ENCODE measurements at places on chromosomes 6 and 20.

DNA sequence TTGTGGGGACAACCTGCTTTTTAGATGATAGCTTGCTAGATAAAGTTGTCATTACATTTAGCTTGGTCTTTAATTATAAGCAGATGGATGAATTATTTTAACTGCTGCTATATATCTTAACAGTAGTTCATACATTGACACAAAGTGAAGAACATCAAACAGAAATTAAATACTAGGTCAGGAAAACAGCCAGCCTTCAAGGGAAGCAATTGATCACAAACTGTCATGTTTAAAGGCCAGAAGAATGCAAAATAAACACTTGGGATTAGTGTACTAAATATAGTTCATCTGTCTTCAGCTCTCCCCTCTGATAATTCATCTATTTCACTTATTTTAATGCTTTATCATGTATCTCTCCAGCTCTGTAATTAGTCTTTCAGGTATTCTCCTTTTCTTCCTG, 225.1 kb upstream of the FERMT1 start:
- DNase-seq = no peak

GRCh38 chr6:35047265-35048011, 93.7 kb downstream of the TCP11 start:
- DNase-seq = no peak

DNA sequence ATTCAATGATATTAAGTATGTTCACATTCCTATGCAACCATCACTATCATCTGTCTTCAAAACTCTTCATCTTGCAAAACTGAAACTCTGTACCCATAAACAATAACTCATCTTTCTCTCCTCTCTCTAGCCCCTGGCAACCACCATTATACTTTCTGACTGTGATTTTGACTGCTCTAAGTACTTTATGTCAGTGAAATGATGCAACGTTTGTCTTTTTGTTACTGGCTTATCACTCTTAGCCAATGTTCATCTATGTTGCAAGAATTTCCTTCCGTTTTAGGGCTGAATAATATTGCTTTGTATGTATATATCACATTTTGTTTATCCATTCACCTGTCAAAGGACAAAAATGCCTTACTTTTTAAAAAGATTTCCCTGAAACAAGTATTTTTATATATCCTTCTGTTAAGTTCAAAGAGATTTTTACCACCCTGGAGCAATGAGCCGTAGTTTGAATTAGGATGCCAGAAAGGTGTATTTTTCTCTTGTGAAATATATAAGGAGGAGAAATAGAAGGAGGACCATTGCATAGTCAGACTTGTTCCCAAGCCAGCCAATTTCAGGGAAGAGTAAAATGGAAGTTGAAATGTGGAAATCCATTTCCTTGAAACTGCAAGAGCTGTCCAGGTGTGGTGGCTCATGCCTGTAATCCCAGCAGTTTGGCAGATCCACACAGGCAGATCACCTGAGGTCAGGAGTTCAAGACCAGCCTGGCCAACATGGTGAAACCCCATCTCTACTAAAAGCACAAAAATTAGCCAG, 4.0 kb upstream of the CGAS start:
- DNase-seq = no peak

DNA sequence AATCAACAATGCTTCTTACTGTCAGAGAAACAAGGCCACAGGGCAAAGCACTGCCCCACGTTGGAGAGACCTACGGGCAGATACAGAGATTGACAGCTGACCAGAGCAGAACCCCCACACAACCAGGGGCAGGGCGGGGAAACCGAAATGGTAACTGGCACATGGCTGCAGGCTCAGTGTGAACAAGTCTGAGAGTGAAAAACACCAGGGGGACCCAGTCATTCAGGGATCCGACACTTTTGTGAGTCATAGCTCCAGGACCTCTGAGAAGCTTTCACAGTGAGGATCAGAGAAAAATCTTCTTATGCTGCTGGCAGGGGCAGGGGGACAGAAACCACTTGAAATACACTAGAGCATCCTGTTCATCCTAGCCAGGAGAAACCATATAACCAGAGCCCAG, 254.2 kb downstream of the C6orf118 start:
- DNase-seq = no peak

GRCh38 chr6:66190858-66191257, 483.8 kb upstream of the EYS start:
- DNase-seq = no peak

DNA sequence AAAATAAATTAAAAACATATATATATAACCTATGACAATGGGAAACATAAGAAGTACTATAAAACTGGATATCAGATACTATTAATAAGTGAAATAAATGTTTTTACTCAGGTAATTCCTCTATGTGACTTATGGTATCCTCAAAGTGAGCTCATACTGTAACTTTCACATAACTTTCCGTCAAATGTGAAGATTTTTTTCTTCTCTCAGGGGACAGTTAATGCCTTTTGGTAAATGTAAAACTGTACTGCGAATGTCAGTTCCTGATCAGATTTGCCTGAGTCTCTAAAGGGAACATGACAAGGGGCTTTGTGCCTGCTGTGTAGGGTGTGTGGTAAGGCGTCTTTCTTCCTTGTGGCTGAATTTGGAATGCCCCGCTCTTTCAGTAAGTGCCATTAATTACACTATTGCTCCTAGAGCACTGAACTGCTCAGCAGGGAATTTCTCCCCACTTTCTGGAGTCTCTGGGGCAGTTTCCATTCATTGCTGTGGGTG, 271.8 kb downstream of the PRL start:
- DNase-seq = no peak

DNA sequence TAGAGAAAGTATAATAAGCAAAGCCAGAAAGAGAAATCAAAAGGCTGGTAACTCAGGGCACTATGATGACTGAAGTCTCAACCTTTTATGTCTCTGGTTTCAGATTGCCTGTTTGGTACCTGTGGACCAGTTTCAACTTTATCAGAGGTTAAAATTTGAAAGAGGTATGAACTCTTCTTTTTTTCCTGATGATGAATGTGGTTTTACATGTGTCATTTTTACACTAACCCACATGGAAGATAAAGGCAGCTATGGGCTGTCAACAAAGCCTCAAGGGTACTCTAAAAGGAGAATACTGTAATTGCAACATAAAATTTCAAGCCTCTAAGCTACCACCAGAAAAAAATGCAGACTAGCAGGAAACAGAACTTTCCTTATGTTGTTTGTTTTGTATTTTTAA, 52.4 kb downstream of the RNF144B start:
- no peak for DNase-seq

DNA sequence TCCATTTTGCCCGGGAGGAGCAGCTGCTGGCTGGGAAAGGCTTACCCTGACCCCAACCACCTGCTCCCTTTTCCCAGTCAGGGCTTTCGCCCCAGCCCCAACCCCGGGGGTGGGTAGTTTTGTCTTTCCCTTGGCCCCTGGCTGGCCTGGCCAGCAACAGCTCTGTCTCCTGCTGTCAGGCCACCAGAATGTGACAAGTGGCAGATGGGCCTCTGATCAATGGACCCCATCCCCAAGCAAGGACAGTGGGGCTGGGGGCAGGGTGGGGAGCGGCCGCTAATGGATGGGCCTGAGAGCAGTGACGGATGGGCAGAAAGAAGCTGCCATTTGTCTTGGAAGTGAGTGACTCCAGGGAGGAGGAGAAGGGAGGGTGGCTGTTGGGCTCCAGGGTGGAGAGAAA, 121.6 kb downstream of the DHX35 start:
- no peak for DNase-seq

- DNase-seq = no peak
Measured at GRCh38 chr20:62238569-62239277, 402 bp downstream of the OSBPL2 start.

DNA sequence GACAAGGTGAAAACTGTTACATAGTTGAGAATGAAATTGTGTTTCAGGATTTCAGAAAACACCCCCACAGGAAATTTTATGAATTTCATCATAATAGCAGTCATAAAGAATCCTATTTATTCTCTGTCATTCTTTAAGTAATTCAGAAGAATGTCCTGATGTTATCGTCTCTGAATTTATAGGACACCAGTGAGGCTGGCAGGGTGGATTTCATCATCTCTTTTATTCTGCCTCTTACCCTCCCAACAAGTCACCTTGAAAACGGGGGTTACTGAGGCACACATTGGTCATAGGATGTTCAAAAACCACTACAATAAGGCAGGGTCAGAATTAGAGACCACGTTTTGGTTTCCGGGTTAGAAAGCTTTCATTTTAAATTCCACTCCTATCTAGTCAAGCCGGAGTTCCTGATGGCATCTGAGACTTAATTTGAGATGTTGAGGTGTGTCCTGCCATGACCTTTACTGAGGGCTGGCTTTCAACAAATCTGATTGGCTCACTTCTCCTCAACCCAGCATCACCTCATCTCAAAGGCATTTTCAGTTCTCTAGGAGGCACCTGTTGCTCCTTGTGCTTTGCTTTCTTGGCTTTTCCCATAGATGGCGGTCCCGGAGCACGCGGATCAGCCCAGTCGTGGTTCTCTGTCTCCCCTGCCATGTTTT, 230.6 kb upstream of the SUPT3H start:
- DNase-seq = no peak

- DNase-seq = no peak
Measured at GRCh38 chr6:35495258-35496035, 1.4 kb downstream of the TEAD3 start.

GRCh38 chr20:8474027-8474668, 342.1 kb downstream of the PLCB1 start:
- DNase-seq = no peak

- no peak for DNase-seq
Measured at GRCh38 chr20:52230409-52230808, 38.8 kb upstream of the ZFP64 start.

DNA sequence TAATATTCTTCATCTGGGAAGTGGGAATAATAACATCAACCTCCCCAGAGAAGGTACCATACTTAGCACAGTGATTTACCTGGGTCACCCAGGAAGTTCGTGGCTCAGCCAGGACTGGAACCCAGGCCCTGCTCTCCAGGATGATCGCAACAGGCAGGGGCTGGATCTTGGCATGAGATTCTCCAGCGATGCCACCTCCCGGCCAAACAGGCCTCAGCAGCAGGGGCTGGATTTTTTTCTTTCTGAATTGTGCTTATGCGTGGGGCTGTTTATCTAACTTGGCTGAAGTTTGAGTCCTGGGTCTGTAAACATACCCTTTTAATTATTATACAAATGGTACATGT, 129.5 kb upstream of the PTPN1 start:
- no peak for DNase-seq

- DNase-seq = no peak
Measured at GRCh38 chr20:5691918-5692618, 58.1 kb upstream of the SHLD1 start.

GRCh38 chr6:159097256-159097655, 52.5 kb upstream of the TAGAP start:
- DNase-seq = peak; percentile 62

DNA sequence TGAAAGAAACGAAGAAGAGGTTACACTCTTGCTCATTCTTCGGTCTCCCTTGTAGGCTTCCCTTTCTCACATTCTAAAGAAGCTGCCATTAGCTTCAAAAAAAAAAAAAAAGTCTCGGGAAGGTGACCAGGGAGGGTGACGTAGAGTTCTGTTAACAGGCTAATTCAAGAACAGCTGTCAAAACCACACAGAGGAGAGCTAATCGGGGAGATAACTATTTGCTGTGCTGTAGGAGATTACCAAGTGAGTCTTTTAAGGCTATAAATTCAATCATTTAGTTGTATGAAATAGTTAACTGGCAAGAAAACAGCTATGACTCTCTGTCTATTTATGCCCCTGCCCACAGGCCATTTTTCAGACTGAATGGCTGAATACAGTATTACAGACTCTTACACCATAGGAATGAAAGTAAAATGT, 256.8 kb downstream of the SYNE1 start:
- no peak for DNase-seq

- DNase-seq = no peak
Measured at GRCh38 chr6:96124778-96125177, 109.0 kb downstream of the FUT9 start.

- no peak for DNase-seq
Measured at GRCh38 chr20:385448-385847, 4.9 kb downstream of the TRIB3 start.

DNA sequence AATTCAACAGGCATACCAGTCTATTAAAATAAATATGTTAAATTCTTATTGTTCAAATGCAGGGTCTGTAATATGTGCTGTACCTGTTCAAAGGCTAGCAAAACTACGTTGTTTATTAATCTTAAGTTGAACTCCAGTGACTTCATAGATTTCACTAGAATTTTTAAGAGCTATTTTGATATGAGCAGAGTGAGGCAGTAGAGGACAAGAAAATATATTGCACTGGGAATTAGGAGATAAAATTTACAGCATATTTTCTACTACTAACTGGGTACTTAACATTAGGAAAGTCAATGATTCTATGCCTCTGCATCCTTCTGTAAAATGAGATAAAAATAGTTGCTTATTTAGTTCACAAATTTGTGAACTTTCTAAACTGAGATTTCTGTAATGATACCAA, 162.2 kb upstream of the BMP5 start:
- no peak for DNase-seq

- peak; percentile 52 for DNase-seq
Measured at GRCh38 chr6:156779206-156780094, 2.3 kb downstream of the ARID1B start.

- no peak for DNase-seq
Measured at GRCh38 chr20:61950641-61951071, 115.0 kb downstream of the TAF4 start.

- DNase-seq = no peak
Measured at GRCh38 chr6:82118150-82118562, 129.4 kb downstream of the IBTK start.

- DNase-seq = no peak
Measured at GRCh38 chr20:39117491-39117890, 155.3 kb downstream of the DHX35 start.

DNA sequence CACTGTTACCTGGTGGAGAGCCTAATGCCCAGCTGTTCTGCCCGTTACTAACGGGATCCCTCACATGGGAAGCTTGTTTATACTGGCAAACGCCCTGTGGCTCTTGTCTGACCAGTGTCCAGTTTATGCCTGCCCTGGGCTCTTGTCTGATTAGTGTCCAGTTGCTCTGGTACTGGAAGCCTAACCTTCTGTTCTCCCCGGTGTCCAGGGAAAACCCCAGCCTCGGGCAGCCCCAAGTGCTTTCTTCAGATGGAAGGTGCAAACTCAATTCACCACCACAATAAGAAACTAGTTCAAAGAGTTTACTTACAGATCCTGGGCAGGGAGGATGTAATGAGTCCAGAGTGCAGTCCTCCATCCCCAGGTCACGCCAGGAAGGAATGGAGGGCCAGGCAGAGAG, 148.4 kb downstream of the TBXT start:
- DNase-seq = no peak

DNA sequence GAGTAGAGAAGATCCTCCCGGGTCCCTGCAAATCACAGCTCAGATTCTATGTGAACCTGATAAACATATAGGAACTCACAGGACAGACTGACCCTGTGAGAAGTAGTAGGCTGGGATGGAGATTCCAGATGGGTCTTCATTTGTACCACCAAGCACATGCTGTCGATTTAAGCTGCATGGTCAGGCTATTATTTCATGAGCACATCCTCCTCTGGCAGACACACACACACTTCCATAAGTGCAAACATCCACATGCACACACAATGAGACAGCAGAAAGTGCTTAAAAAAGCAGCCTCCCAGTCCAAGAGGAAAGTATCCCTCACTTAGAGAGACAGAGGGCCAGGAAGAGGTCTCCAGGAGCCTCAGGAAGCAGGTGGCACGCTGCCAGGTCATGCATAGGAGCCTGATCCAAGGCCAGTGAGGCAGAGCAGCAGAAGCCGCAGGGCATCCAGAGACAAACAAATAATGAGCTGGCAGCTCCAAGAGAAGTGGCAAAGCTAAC, 131.8 kb downstream of the UNC5CL start:
- DNase-seq = no peak

- DNase-seq = peak; percentile 66
Measured at GRCh38 chr6:158703837-158704822, 54.3 kb downstream of the SYTL3 start.

Measured in stimulated activated CD8-positive, alpha-beta memory T cell treated with anti-CD3 and anti-CD28 coated beads, Interleukin-2, amount 100 ng/mL, for 48 hours (primary cell).